ENCODE measurements at places on chromosomes 12 and 14.
A peak's percentile ranks its signal among the peaks of the same experiment; 100 is the strongest.

GRCh38 chr12:120346681-120347080 lies 19.1 kb upstream of the PLA2G1B start:
- DNase-seq = no peak

DNA sequence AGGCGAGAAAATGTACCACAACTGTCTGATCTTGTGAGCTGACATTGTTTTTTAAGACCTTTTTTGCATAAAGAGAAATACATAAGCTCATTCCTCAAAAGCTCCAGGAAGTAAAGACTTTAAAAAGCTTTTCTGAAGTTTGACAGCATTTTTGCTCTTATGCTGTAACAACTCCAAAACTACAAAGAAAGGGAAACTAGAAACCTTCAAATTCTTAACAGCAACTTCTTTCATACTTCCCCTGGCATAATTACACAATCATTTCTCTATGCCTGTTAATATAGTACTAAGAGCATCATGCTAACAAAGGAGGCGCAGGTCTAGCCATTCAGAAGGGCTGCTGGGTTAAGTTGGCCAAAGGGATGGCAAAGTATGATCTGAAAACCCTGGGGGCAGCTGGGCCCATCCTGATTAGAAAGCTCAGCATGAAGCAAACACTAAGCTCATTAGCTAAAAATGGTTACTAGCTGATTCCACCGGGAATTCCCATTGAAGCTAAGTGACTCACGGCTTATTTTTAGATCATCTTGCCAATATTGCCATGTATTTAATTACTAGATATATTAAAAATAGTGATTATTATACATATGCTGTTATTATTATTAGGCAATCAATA lies 26.1 kb upstream of the ANP32D start:
- peak; percentile 7 for DNase-seq

- DNase-seq = peak; percentile 20
These were observed 178.6 kb downstream of the SNAPC1 start for GRCh38 chr14:61940666-61941420.

DNA sequence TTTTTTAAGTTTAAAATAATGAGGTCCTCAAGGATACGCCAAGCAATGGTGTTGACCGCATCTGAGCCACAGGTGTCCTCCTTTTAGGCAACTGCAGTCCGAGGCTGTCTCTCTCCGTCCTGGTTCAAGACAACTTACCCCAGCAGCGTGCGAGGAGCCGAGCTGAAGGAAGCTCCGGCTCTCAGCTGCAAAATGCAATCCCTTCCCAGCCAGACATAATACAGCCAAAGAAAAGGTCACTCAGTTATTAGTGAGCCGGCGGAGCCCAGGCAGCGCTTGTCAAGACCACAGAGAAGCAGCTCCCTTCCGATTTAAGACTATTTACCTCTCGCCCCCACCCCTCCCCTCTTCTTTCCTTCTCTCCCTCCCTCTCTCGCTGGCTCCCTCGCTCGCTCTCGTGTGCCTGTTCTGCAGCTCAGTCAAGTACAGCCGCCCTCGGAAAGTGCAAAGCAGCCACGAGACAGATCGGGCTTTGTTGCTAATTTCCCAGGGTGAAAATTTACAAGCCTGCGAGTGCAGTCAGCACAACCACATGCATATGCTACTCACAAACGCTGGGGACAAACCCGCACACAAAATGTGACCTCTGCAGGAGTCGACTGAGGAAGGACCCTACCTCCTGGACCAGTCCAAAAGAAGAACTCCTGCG lies 363 bp upstream of the LMO3 start:
- peak; percentile 79 for DNase-seq

DNA sequence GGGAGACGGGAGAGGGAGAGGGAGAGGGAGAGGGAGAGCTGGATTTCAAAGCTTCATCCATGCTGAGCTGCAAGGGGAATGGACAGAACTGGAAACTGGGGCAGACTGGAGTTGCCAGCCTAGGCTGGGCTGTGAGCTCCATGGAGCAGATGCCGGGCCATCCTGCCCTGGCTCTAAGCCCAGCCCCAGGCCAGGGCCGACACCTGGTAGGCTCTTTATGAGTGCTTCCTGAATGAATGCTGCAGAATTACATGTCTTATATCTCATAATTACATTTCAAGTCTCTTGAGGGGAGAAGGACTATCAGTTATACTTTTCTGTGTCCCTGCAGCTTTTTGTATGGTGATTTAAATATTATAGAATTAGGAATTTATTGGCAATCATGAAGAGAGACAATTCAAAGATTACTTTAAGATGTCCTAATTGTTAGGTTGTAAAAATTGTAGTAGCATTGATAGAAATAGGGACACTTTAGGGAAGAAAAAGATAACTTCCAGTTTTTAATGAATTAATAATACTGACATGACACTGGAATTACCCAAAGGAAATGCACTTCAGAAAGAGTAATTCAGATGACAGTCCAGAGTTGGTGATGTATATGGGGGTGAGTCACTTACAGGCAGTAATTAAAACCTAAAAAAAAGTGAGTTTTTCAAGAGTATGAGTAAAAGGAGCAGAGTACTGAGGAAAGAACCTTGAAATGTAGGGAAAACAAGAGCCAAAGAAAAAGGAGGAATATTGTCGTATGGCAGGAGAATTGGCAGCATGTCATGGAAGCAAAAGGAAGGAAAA lies 29.0 kb downstream of the SCYL2 start:
- no peak for DNase-seq

DNA sequence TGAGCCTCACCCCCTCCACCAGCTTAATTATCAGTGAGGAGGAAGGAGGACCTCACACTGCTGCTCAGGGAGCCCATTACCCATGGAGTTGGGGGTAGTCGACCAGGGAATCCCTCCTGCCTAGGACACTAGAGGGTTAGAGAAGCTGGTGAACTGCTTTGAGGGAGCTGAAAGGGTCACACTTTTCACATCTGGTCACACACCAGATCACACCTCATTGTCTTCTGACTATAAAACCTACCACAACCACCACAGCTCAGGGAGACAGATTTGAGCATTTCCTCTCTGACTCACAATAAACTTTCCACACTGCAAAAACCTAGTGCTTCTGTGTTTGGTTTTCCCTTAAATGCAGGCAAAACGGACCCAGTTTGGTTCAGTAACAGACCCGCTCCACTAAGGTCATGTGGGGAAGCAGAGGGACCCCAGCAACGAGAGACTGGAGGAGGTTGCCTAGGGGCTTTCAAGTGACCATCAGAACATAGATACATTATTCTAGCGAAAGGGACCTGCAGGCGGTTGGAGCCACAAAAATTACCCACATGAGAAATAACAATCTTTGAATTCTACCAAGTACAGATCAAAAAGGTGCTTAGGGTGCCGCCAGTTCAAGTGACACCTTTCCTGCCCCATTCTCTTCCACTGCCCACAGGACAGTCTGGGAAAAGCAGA lies 151.4 kb upstream of the AVPR1A start:
- DNase-seq = no peak

DNA sequence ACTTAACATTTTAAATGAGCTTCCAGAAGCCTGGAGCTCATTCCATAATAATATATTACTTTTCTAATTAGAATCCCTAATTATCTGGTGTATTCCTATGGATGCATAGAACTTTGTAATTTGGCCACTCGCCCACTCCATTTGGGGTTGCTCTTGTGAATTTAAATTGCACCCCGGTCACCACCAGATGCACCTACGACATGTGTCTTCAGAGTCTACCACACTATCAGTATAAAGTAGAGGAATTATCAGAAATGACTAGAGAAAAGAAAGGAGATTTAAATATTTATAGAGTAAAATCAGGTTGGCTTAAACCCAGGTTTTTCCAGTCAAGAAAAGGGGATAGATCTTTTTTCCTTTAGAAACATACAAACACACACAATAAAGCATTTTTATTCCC lies 145.8 kb upstream of the DCN start:
- no peak for DNase-seq

DNA sequence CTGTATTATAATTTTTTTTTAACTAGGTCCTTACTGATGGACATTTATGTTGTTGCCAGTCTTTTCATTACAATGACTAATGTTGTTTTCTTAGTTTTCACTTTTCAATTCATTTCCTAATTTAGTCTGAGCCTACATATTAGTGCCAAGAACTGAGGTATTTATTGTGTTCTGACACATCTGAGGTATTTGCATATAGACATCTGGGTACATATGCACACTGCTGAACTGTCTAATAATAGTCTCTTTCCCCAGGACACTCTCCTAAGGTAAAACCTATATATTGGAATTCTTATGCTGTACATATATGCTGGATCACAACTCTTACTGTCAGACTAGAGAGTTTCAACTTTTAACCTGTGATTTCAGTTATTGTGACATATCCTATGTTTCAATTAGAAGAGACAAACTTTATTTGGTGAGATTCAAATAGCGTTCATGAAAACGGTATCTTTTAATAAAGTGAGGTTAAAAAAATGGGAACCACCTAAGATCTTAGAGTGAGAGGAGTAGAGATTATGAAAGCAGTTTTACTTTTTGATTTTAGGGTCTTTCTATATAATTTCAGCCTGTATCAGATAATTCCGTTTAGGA lies 263.2 kb downstream of the RAD51B start:
- no peak for DNase-seq

DNA sequence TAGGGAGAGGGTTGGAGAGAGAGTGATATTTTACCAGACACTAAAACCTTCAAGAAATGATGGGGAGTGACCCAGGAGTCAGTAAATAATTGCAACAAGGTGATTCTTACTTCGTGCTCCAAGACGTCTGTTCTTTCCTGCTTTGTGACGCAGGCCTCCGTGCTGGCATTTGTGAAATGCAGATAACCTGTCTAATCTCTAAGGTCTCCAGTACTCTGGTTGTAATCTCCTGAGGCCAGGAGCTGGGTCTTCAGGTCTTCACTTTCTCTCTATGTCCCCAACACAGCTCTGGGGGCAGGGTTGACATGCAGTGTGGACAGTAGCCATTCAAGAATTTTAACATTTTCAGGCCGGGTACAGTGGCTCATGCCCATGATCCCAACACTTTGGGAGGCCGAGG lies 53.1 kb downstream of the CD9 start:
- no peak for DNase-seq

Measured in retina (tissue), 1 donor.